WERI-Rb-1 (cell line): ENCODE measurements at places on chromosomes 1 and 21.

- DNase-seq, result no peak
These were observed 5.1 kb downstream of the ZNF692 start for GRCh38 chr1:248853663-248854375.

GRCh38 chr1:244050014-244050834 lies 859 bp upstream of the ZBTB18 start:
- DNase-seq, result no peak

DNA sequence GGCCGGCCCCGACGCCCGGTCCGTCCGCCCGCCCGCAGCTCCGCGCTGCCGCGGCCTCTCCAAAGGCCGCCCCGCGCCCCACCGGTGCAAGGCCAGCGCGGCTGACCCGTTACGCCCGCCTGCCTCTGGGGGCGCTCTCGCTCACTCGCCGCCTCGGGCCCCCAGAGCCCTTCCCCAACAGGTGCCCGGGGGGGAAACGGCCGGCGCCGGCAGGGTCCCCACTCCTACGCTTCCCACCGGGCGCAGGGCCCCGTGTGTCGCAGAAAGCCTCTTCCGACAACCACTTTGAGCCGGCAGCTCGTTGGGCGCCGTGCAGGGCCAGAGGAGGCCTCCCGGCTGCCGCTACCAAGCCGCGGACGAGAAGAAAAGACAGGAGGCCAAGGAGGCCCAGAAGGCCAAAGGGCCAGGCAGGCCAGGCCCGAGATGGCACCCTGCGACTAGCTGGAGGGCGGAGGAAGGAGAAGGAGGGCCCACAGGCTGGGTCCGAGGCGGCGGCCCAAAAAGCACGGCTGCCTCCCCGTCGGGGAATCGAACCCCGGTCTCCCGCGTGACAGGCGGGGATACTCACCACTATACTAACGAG lies 64.9 kb upstream of the FCGR2A start:
- peak; percentile 72 for DNase-seq

GRCh38 chr1:160767395-160768294 lies 28.3 kb upstream of the LY9 start:
- no peak for DNase-seq

- DNase-seq, result no peak
These were observed 233.6 kb downstream of the RPS6KC1 start for GRCh38 chr1:213284626-213285025.

- no peak for DNase-seq
These were observed 95.1 kb upstream of the KRTAP19-8 start for GRCh38 chr21:31133243-31133830.

DNA sequence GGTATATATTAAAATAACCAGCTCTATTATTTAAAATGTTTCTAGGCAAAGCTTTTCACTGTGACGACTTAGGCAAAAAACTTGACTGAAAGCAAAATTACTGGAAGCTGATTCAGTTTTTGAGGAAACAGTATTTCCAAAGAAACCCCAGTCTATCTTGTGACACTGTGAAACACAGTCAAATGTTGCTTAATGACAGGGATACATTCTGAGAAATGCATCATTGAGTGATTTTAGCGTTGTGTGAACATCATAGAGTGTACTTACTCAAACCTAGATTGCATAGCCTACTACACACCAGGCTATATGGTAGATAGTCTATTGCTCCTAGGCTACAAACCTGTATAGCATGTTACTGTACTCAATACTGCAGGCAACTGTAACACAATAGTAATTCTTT lies 116.9 kb upstream of the KCNK1 start:
- no peak for DNase-seq

- DNase-seq, result no peak
These were observed 3.2 kb upstream of the PARS2 start for GRCh38 chr1:54767526-54767925.

DNA sequence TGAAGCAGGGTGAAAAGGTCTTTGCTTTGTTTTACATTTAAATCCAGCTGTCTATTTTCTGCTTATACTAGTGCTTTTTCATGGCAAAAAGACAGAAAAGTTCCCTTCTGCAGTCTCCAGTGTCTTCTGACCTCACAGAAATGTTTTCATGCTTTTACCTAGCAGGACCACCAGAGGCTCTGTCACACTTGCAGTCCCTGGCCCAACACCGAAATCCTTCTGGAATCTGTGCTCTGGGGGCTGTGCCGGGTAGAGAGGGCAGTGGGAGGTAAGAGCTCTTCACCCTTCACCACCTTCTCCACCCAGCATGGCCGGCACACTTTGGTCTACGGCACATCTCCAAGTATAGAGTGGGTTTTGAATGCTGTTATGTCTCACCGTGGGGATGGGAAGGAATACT lies 20.8 kb downstream of the GNAT2 start:
- peak; percentile 49 for DNase-seq

- no peak for DNase-seq
These were observed 862.7 kb downstream of the PLA2G4A start for GRCh38 chr1:187691439-187691838.

DNA sequence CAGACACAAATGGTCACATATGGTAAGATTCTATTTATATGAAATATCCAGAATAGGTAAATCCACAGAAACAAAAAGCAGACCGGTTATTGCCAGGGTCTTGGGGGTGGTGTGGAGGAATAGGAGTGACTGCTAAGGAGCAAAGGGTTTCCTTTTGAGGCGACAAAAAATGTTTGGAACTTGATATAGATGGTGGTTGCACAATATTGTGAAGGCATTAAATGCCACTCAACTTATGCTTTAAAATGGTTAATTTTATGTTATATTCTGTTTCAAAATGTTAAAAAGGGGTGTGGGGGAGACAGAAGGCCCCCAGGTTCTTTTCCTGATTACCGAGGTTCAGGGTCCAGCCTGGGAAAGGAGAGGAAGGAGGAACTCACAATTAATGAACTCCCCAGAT lies 304.4 kb downstream of the RRAGC start:
- no peak for DNase-seq

DNA sequence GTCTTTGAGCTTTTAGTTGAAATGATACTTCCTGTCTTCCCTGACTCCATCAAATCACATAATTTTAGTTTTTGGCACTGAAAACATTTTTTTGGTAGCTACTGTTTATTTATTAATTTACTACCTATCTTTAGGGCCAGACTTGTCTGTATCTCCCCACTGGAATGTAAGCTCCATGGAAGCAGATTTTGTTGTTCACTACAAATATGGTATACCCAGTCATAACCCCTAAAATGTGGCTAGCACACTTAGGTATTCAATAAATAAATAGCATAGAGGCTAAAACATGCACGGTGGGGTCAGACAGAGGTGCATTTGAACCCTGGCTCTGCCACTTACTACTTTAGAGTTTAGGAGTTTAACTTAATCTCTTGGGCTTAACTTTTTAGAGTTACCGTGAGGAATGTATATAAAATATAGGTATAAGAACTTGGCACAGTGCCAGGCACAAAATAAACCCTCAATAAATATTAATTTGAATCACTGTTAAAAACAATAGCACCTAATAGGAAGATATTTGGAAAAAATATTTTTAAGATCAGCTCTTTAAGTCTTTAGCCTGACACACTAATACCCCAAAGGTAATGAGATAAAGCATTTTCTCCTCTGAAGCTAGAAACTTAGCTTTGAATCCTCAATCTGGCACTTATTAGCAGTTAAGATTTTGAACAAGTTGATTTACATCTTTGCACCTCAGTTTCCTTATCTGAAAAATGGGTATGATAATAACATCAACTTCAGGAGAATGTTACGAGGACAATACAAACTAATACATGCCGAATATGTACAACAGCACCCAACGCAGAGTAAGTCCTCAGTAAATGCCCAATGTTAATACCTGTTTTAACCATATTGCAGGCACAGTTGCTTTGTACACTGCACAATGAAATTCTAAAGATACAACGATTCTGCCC lies 59.6 kb upstream of the HP1BP3 start:
- DNase-seq, result no peak

- no peak for DNase-seq
These were observed 73.7 kb downstream of the CAPZB start for GRCh38 chr1:19411612-19412011.

DNA sequence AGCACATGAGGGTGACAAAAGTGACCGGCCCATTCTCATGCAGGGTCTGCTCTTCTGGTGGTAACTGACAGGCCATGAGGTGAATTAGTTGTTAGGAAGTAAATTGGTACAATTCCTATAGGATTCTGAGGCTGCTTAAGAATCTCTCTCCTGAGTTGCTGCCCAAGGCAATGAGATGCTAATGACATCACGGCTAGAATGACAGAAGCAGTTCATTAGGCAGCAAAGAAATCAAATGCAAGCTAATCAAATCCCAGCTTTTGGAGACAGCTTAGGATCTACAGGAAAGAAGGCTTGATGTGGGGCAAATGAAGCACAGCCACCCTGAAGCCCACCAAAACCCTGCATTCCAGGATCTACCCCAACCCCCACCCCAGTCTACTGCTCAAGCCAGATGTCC lies 265.2 kb downstream of the ASTN1 start:
- DNase-seq, result no peak

GRCh38 chr1:31567956-31568570 lies 8.3 kb upstream of the TINAGL1 start:
- no peak for DNase-seq

DNA sequence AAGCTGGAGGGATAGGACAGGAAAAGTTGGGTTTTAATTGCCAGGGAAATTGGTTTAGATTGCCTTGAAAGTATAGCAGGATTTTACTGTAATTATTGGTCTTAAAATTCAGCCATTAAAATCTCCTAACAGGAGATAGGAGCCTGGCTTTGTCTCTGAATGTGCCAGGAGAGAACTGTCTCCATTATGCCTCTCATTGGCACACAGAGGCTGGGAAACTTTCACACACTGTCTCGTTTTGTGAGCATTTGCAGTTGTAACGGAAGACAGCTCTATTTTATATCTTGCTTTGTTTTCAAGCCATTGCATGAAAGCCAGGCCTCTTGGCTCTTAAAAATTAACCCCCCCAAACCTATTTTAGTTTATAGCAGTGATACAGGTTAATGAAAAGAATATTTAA lies 12.5 kb downstream of the DNAJC6 start:
- DNase-seq, result no peak

DNA sequence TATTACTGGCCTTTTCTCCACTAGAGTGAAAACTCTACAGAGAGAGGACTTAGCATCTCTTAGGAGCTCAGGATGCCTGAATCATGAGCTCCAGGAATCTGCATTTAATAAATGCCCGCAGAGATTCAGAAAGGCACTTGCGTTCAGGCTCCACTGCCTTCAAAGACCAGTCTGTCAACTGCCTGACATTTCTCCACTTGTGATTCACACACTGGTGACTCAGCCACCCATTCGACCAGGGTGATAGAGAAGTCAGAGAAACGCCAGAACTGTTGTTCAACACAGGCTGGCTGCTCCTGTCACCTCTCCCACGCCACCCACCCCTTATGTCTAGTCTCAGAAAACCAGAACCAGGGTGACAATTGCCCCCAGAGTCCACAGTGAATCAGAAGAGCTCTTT lies 26.9 kb upstream of the LBR start:
- no peak for DNase-seq

- no peak for DNase-seq
These were observed 6.6 kb downstream of the UBL4B start for GRCh38 chr1:110118636-110119396.

DNA sequence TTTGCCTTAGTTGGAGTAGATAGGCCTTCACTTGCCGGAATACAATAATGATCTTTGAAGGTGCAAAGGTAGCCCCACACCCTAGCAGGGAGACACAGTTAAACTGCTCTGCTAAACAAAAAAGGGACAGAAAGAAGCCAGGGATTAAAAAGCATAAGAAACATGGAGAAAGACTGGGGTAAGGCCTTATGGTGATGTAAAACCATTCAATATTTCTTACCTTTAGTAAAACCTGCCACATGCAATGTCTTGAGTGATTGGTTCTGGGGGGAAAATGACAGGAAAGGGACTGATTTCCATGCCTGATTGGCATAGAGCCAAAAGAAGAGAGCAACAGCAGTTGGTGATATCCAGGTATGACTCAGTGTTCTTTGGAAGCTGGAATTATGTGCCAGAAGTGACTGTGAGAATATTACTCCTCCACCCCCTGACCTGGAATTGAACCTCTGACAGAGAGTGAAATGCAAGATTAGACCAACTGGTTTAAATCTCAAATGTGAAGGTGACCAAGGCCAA lies 8.1 kb downstream of the DNASE2B start:
- no peak for DNase-seq

GRCh38 chr21:45950740-45951515 lies 30.6 kb upstream of the COL6A1 start:
- DNase-seq, result peak; percentile 92

- DNase-seq, result no peak
These were observed 93.5 kb upstream of the CAMK1G start for GRCh38 chr1:209490013-209490412.

GRCh38 chr21:39121600-39122355 lies 61.5 kb downstream of the PSMG1 start:
- DNase-seq, result no peak

DNA sequence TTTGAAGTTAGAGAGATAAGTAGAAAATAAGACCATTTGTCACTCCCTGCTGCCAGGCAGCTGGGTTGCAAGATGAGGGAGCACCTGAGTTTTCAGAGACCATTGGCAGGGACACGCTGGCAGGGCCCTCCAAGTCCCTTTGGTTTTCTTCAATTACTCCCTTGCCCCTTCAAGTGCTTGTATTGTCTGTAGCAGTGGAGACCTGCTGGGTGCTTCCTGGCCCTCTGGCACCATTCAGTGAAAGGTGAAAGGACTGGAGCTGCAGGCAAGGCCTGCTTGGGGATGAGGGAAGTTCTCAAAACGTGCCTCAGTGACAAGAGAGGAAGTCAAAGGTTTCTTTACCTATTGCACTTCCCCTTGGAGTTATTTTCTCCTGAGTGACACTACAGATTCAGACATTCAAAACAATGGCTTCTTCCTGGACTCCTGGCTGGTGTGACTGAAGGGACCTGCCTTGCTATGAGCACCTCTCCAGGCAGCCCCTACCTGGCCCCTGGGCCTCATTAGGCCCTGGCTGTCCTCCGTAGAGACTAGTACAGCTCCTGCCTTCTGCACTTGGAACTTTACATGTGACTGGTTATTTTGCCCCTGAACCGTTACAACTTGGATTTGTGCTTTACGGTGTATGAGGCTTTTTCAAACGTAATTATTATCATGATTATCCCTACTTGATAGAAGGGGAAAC lies 100.1 kb downstream of the C1orf21 start:
- no peak for DNase-seq

GRCh38 chr1:152768847-152769533 lies 6.0 kb upstream of the LCE1F start:
- DNase-seq, result no peak

- DNase-seq, result no peak
These were observed 829 bp downstream of the PEA15 start for GRCh38 chr1:160206036-160206389.

DNA sequence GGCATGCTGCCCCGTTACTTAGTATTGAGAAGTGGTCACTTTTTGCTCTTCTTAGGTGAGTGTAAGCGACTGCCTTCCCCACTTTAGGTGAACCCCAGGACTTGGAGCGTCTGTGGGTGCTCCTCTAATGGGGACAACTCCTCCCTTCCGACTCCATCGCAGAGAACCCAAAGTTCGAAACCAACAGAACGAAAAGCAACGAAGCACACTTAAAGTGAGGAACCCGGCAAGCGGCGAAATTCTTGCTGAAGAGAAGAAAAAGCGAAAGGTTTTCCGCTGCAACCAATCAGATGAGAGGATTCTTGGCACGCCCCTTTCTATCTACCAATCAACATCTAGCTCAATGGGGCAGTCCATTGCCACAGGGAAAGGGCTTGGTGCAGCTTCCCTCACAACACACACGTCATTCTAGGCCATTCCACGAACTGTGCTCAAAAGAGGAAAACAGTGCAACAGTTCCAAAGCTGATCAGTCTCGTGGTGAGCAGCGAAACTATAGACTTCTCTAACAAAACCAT lies 709 bp upstream of the SUCO start:
- DNase-seq, result peak; percentile 91
